ENCODE measurements at places on chromosomes 1 and 21.

GRCh38 chr21:45578176-45578801, 36.0 kb upstream of the SLC19A1 start:
- DNase-seq, result no peak

DNA sequence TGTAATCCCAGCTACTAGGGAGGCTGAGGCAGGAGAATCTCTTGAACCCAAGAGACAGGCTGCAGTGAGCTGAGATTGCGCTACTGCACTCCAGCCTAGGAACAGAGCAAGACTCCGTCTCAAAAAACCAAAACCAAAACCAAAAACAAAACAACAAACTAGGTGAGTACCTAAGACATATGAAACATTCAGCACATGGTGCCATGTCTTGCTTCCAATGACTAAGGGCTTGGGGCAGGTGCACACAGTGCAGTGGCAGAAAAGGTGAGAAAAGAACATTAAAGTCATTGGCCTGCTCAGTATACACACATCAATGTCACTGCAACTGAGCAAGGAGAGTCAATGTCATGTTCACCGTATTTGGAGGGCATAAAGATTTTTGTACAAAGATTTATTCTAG, 4.1 kb upstream of the ACTA1 start:
- DNase-seq, result no peak

DNA sequence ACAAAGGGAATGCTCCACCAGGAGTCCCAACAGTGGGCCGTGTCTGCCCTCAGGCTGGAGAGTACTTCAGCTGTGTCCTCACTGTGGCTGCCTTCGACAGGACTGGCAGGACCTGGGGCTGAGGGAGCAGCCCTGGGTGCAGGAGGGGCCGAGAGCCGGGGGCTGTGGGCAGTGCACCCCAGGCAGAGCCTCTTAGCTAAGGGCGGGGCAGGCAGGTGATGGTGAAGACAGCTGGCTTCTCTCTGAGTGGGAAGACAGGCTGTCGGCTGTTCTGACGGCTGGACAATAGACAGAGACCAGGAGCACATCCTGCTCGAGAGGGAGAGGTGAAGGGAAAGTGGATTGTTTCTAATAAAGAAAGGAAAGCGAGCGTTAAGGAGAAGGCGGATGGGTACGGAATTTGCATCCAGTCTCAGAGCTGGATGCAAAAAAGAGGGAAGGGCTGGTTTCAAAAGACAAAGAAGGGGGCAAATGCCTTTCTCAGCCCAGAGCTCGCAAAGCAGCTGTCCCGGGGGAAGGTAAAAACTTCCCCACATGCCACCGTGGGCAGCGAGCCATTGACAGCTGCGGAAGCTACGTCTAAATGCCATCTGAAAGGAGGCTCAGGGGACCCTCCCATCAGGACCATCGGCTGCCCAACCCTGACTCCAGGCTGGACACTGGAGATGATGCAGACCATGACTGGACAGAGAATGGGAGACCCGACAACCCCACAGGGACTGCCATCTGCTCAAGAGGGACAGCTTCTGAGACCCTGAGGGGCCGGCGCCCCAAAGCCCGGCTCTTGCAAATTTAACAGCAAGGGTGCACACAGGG, 92.0 kb downstream of the STUM start:
- DNase-seq, result no peak

DNA sequence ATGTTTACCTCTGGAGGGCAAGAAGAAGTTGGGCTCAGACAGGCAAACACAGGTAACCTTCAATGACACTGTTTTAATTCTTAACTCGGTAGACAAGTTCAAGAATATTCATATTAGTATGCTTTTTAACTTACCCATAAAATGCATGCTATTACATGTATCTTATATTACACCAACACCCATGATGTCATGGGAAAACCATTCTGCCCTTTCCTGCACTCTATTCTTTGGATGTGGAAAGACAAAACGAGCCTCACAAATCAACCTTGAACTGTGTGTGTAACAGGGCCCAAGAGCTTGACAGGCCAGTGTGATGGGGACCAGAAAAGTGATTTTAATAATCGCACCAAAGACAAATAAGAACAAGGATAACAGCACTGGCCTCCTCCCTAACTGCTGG, 22.6 kb upstream of the RAP1GAP start:
- no peak for DNase-seq

GRCh38 chr1:70436622-70437251, 25.7 kb downstream of the CTH start:
- DNase-seq, result no peak

DNA sequence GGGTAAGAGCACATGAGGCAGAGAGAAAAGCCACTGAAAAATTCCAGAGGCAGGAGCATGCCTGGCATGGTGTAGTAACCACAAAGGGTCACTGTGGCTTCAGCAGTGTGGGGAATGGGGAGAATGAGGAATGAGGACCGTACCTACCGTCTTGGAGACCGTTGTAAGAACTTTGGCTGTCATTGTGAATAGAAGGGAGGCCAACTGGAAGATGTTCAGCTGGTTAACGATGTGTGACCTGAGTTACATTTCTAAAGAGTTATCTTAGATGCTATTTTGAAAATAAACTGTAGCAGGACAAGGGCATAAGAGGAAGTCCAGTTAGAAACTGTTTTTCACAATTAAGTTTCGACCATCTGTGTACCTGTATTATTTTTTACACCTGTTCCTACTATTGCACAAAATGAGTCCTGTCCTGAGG, 365.5 kb upstream of the SGIP1 start:
- no peak for DNase-seq

DNA sequence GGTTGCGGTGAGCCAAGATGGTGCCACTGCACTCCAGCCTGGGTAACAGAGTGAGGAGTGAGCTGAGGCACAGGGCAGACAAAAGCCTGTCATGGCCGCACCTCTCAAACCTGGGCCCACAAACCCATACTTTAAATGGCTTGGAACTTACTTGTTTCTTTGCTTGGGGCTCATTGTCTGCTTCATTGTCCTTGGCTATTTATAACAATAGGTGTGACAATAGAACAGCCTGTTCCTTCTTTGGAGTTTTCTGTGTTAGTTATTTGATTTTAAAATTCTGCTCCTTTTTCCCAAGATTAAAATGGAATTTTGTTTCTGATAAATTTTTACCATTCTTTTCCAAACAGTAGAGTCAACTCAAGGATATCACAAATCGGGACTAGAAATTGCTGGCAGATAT, 94.7 kb downstream of the PBX1 start:
- no peak for DNase-seq

DNA sequence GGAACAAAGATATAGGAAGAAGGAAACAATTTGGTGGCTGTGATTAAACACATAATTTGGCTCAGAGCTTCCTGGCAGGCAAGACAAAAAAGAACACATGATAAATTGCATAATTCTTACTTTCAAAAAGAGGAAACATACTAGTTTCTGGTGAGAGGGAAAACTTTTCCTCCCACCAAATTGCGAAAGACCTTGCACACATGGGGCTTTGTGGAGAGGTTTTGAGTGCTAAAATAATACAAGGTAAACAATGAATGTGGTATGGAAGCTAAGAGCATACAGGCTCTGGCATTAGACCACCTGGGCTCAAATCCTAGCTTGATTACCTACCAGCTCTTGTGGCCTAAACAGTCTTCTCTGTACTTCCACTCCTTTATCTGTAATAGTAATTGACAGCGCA, 140.2 kb upstream of the HOOK1 start:
- DNase-seq, result no peak

GRCh38 chr21:35189077-35189863, 140.2 kb upstream of the RUNX1 start:
- DNase-seq, result peak; percentile 25

DNA sequence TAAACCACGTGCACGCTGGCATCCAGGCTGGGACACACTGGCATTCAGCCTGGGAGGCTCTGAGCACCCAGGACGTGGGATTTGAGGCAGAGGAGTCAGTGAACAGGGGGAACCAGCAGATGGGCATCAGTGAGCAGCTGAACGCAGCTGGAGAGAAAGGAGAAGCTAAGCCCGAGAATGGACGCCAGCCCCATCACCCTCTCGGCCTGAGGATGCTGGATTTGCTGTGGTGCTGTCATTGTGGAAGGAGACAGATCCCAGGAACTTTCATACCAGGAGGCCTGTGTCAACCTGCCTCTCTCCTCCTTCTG, 132.8 kb downstream of the PGBD5 start:
- no peak for DNase-seq

GRCh38 chr1:210645582-210646257, 317.0 kb downstream of the HHAT start:
- DNase-seq, result no peak

DNA sequence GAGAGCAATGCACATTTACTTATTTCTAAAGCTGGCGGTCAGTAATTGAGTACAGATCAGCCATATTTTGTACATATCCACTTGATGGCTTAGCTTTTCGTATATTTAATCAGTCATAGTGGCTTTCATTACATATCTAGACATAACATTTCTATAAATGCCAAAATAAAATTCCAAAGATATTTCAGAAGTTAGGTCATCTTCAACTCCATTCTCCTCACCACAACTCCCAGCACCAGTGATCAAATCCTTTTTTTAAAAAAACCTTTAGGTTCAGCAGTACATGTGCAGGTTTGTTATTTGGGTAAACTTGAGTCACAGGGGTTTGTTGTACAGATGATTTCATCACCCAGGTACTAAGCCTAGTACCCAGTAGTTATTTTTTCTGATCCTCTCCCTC, 53.9 kb upstream of the GNG4 start:
- no peak for DNase-seq

GRCh38 chr1:49036700-49037099, 260.0 kb upstream of the BEND5 start:
- no peak for DNase-seq

- no peak for DNase-seq
Observed at GRCh38 chr1:117621316-117621715, 15.5 kb downstream of the TENT5C start.

GRCh38 chr1:19533626-19534025, 48.3 kb upstream of the CAPZB start:
- DNase-seq, result no peak

GRCh38 chr1:232378266-232379062, 251.5 kb downstream of the SIPA1L2 start:
- DNase-seq, result no peak

DNA sequence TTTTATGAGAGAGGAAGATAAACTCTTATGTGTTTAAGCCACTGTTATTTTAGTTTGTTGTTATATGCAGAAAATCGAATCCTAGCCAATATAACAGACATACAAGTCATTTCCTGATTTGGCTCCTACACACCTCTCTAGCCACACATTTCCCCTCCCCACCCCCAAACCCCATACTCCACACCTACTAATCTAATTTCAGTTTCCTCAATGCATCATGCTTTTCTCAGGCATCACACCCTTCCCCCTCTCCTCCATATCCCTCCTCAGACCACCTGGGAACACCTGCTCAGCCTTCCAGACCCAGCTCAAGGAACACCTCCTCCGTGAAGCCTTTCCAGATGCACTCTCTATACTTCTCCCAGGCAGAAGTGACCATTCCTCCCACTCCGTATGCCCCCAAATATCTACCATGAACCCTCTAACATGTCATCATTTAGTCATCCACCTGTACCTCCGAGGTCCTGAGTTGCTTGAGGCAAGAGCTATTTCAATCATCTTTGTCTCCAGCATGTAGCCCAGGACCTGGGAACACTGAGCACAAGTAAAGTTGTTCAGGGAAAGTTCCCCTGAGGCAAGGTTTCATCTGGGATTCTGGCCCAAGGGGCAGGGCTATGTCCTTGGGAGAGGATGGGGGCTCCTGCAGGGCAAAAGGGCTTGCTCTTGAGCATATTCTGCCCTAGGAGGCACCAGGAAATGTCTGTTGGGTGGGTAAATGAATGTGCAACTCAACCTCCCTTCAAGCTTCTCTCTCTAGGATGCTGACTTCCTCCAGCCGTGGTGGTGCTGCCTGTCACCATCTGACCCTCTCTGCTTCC, 126.8 kb downstream of the HIVEP3 start:
- DNase-seq, result no peak

DNA sequence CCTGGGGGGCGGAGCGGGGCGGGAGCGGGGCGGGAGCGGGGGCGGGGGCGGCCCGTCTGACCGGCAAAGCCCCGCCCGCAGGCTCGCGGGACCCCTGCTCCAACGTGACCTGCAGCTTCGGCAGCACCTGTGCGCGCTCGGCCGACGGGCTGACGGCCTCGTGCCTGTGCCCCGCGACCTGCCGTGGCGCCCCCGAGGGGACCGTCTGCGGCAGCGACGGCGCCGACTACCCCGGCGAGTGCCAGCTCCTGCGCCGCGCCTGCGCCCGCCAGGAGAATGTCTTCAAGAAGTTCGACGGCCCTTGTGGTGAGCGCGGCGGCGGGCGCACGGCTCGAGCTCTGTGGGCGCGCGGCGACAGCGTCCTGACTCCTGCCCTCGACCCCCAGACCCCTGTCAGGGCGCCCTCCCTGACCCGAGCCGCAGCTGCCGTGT, 21.2 kb downstream of the AGRN start:
- DNase-seq, result no peak

DNA sequence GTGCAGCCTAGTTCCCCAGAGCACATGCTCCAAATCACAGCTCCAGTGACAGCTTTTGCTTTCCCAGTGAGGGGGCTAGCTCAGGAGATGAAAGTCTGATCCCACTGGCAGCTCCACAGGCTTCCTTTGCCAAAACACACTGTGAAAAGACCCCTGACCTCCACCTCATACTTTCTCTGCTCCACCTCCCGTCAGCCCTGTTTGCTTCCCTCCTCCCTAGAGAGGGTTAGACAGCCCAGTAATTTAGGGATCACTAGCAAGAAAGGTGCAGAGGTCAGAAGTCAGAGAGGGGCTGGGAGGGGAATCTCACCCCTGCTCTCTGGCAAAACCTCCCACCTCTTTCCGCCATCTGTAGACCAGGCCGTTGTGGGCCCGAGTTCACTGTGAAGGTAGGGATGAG, 62.8 kb downstream of the PLXNA2 start:
- no peak for DNase-seq

GRCh38 chr1:93667642-93668041, 14.0 kb downstream of the BCAR3 start:
- DNase-seq, result no peak

DNA sequence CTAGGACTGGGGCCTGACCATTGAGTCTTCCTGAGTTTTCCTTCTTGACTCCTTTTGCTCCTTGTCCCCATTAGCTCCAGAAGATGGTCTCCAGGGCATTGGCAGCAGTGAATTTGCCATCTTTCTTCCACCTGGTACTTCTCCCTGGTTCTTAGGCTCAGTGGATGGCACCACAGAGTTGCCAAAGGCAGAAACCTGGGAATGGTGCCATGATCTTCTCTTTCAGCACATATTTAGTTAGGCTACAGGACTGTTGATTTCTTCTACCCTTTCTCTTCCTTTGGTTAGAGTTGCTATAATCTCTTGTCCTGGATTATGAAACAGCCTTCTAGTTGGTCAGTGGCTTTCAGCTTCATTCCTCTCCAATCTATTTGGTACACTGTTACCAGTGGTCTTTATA, 6.2 kb downstream of the ZBTB40 start:
- DNase-seq, result no peak

- DNase-seq, result no peak
Observed at GRCh38 chr1:44077421-44077820, 41.2 kb upstream of the KLF17 start.

DNA sequence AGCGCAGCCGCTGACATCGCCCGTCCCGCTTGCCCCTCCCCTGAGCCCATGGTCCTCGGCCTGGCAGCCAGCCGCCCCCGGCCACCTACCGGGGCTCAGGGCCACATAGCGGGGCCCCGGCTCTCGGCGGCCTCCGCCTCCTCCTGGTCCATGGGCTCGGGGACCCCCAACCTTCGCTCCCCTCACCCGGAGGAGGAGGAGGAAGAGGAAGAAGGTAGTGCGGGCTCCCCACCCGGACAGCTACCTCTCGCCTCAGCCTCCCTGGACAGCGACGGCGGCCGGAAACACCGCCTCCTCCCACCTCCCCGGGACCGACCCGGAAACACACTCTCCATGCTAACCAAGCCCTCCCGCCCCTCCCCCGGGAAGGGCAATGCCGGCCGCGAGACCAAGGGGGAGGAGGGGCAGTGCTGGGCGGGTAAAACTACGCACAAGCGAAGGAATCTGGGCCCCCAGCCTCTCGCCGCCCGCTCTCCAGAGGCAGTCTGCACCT, at the start of gene KIAA0319L:
Gene KIAA0319L, minus strand, starts transcription at position 286 of the 493 bp plus-strand sequence. CDS start 2,912 bp downstream, outside the sequence.
- DNase-seq, result no peak

All from GM19239 (cell line).